ENCODE measurements at places on chromosomes 12 and 14.

GRCh38 chr12:107385509-107385908 lies 292.2 kb upstream of the CRY1 start:
- no peak for DNase-seq

DNA sequence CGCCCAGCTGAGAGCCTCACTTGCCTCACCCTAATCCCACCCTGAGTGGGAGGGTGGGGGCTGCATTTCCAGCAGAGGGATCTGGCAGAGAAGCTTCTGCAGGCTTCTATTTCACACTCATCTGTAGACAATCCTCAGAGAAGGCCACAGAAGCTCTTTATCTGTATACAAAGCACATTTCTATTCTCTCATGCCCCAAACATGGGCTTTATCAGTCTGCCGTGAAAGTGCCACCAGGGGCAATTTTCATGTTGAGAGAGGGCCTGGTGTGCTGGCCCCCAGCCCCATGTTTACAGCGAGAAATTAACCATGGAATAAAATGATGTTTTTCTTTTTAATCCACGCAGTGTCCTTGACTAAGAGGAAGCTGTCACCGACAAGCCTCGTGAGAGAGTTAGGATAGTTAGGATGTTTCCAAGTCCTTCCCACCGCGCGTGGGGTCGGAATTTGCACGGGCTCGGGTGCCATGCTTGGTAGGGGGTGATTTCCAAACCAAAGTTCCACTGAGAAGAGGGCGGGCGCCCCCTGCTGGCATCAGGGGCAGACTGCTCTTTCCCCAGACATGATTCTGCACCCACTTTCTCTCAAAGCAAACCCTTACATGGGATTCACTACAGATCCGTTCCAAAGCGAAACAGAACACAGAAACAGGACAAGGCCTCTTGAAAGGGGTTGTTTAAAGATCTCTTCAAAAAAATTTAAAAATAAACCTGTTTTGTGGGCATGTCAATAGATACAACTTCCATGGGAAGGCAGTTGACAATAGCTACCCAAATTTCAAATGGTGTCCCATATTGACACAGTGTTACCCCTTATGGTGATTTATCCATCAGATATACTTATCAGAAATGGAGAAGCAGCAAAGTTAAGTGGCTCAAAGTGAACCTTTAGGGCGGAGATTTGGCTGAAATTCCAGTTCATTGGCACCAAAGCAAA lies 19.4 kb downstream of the BDKRB1 start:
- peak; percentile 78 for DNase-seq

DNA sequence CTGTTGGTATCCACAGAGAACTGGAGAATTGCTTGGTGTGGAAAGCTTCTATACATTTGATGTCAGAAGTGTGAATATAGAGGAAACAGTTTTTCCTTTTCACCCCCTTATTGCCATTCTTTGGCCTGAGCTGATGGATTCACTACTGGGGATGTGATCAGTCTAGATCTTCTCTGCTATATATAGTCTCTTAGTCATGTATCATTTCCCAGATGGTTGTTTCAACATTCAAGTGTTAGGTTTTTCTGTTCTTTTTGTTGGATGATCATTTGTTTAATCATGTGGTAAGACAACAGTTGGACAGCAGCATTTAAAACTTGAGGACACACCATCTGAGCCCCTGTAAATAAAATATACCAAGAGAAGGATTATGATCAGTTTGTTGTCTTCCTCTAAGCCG lies 29.6 kb downstream of the TMX1 start:
- DNase-seq, result no peak

DNA sequence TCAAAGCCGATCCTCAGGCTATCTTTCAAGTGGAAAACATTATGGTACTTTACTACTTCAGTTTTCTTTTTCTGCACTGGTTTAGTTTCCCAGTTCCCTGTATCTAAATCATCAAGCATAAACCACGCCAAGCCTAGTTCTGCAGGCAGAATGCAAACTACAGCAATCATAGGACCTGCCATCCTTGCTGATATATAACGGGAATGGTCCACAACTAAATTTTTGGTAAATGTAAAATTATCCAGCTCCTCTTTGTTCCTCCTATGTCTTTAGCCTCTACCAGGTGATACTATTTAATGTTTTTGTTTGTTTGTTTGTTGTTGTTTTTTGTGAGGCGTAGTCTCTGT lies 19.3 kb upstream of the PALS1 start:
- no peak for DNase-seq

DNA sequence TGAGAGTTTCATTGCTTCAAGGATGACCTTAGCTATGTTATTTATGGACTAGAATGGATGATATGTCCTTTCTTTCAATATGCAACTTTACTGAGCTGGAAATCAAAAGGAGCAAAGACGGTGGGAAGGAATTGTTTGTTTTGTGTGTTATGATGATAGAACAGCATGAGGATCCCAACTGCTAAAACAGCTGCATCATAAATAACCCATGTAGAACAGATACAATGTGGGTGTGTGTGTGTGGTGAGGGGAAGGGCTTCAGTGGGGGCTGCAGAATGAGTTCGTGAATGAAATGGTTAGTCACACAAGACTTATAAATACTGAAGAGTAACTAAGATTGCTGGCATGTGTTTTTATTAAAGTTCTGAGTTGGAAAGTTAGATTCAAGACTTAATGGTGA lies 80.1 kb downstream of the DACT1 start:
- DNase-seq, result no peak

GRCh38 chr12:125373375-125373774 lies 308.1 kb downstream of the AACS start:
- DNase-seq, result no peak

DNA sequence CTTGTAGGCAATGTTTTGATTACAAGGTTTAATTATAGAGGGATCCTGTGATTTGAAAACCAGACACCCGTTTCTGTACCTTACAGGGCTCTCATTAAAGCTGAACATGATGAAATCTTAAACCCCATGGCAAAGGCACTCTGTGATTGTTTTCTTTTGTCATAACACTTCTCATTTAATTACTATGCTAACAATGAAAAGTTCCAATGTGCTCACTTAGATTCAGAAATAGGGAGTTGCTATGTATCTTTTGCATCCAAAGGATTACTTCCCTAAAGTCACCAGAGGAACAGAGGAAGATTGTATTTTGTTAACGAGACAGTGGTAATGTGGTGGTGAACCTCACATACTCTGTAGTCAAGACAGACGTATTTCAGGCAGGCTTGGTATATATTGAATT lies 81.5 kb upstream of the MYF6 start:
- DNase-seq, result no peak

DNA sequence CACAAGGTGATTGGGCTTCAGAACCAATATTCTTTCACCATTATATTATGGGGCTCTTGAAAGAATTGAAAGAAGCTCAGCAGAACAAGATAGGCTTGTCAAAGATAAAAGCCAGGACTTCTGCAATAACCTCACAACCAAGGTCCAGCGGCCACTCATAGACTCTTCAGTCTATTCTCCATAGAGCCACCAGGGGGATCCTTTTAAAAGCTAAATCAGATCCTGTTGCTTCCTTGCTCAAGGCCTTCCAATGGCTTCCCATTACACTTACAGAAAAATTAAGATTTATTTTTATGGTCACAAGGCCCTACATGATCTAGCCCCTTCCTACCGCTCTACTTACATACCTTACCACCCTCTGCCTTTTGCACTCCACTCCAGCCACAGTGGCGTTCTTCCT lies 169.6 kb downstream of the C12orf42 start:
- no peak for DNase-seq

- no peak for DNase-seq
Observed at GRCh38 chr12:659090-659683, 4.1 kb downstream of the NINJ2 start.

DNA sequence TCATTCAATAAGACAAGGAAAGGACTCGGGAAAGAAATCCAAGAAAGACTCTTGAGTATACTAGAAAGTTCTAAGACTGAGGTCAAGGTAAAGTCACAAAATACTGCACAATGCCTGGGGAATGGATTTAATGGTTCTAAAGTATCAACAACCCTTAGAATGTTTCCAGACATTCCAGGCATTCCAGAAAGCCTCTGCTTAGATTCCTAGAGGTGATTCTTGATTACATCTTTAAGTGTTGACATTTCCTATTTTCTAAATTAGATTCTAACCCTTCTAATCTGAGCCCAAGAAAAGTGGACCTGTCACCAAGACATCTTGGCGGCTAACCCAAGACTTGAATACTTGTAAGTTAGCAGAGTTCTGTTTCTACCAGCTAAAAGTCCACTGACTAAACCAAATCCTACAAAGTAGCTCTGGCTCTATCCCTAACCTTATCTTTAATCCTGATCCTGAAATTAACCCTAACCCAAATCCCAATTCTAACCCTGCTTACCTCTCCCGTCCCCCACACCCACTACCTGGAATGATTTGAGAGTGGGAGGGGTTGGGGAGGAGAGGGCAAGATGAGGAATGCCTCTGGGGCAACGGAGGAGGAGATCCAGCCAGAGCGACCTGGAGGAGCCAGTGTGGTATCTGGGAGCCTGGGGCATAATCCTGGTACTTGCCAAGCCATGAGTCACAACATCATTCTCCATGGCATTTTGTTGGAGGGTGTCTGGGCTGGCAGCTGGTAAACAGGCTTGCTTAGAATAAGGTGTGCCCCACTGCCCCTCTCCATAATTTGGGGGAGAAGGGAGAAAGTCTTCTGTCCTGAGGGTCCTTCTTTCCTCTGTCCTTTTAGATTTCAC lies 93.4 kb upstream of the HOXC13 start:
- peak; percentile 46 for DNase-seq

GRCh38 chr12:46366771-46367170 lies 5.8 kb downstream of the SLC38A2 start:
- no peak for DNase-seq

DNA sequence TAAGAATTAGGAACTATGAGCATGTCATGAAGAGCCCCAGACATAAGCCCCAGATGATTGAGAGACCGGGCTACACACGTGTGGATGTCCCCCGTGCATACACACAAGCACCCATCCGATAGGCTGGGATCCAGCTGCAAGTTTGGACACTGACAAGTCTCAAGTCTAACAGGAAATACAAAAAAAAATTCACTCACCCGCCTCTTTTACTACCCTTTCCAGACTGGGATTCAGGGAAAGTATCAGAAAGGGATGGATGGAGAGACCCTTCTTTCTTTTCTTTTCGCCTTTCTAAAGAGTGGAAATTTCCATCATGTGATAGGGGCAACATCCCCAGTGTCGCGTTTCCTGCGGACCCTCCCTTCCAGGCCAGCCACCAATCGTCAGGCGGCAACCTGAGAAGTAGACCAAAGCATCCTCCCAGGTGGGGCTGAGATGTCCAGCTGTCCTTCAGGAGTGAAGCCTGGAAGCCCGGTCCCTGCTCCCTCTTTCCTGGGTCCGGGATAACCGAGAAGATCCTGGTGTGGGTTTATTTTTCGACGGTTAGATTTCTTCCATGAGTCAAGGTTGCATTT lies 6.4 kb upstream of the SLC38A4 start:
- no peak for DNase-seq

DNA sequence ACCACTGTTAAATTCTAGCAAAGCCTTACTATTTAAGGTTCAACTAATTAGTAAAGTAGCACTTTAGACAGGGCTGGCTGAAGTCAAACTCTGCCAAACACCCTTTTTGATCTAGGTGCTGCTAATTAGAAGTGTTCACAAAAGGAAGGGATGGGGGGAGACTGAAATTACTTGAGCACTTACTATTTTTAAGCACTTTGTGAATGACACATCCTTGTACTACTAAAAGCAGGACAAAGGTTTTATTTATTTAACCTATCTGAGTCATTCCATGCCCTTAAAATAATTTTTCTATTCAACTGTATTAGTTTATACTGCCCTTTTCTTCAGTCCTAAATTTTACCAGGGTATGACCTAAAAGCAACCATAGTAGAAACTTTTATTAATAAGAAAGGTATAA lies 20.1 kb downstream of the MBIP start:
- DNase-seq, result no peak

GRCh38 chr14:66575014-66575413 lies 67.1 kb downstream of the GPHN start:
- DNase-seq, result no peak

- DNase-seq, result no peak
Observed at GRCh38 chr12:32039917-32040575, 66.6 kb upstream of the BICD1 start.

GRCh38 chr12:1435456-1435855 lies 158.9 kb downstream of the FBXL14 start:
- DNase-seq, result peak; percentile 44

GRCh38 chr14:66065188-66065587 lies 421.0 kb upstream of the CCDC196 start:
- no peak for DNase-seq

GRCh38 chr14:65007202-65007601 lies 20.5 kb downstream of the FNTB start:
- DNase-seq, result no peak

GRCh38 chr14:88851587-88851986 lies 27.1 kb downstream of the TTC8 start:
- DNase-seq, result no peak

- DNase-seq, result no peak
Observed at GRCh38 chr12:122265886-122266229, 436 bp downstream of the VPS33A start.

GRCh38 chr14:32354716-32355115 lies 25.6 kb downstream of the AKAP6 start:
- no peak for DNase-seq

DNA sequence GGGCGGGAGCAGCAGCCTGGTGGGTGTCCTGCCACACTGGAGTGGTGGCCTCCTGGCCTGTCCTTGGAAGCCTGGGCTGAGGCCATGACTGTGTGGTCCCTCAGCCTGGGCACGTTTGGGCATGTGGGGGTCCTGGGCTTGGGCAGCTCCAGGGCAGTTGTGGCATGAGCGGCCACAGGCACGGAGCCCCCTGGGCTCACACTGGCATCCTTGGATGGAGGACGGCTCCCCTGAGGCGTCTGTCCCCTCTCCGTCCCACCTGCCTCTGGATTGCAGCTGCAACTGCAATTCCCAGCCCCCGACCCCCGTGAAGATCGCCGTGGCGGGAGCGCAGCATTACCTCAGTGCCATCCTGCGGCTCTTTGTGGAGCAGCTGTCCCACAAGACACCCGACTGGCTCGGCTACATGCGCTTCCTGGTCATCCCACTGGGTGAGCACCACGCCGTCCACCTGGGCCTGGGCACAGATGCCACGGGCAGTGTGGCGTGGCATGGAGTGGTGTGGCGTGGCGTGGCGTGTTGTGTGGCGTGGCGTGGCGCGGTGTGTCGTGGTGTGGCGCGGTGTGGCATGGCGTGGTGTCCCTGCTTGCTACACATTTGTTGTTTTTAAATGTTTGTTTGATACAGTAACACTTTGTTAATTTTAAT lies 15.1 kb upstream of the TEX22 start:
- no peak for DNase-seq
